ENCODE measurements at places on chromosomes 2 and 18. TPM values are rescaled to one million over a fixed set of nuclear protein-coding genes. Genes with fewer than 3 reads are reported as not detected.

DNA sequence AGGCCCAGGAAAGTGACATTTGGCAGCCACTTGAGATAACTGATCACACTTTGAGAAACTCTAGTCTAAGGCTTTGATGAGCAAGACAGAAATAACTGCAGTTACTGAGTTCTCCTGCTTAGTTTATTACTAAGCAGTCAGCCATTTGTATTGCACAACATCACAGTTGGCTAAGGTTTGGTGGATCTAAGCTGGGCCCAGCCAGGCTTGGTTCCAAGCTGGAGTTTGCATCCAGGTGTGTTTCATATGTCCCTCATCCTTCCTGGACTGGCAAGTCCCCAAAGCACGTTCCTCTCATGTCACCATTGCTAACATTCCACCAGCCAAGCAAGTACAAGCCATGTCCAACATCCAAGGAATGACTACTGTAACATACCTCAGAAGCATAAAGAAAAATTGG, 71.3 kb upstream of the ZNF532 start:
- DNase-seq, result peak; percentile 54

DNA sequence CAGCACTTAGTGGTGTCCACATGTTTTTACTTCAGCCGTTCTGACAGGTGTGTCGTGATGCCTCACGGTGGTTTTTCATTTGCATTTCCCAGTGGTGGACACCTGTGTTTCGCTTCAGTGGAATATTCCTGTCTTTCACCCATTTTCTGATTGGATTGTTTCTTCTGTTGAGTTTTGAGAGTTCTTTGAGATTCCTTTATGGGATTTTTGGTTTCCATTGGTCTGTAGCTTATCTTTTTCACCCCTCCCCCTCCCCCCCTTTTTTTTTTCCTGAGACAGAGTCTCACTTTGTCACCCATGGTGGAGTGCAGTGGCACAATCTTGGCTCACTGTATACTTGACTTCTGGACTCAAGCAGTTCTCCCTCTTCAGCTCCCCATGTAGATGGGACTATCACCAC, 8.0 kb downstream of the ANKRD23 start:
- DNase-seq, result no peak

- no peak for DNase-seq
Observed at GRCh38 chr18:50056185-50056584, 138.8 kb downstream of the MYO5B start.

DNA sequence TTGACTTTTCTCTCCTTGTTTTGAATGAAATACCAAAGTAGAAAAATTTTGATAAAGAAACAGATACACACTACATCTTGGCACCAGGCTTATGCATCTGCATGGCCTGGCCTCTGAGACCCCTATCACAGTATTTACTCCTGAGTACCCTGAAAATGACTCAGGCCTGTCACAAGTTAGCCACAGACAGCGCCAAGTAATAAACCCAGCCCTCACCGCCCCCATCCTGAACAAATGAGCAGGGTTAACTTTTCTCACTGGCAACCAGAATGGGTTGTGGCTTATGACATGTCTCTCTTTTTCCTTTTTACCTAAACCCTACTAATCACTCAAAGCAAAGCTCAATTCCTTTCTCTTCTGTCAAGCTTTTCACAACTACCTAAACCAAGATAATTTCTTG, 35.3 kb downstream of the SPRED2 start:
- DNase-seq, result no peak

DNA sequence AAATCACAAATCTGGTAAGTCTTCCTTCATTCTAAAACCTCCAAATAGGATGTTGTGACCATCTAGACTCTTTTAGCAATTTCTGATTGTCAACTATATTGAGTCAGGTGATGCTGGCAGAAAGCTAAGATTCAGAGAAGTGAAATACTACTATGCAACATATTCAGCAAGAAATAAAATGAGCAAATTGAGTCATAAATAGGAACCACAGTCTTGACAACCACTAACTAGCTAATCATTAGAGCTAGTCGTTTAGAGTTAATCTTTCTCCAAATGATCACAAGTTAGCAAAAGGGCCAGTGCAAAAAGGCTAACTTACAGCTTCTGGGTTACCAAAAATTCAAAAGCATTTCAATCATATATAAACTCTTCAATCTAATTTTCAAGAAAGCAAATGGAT, 54.5 kb downstream of the ROCK1 start:
- DNase-seq, result no peak

SETBP1 gene
- 3.4 TPM for total RNA-seq

MPP4 gene
- not detected for total RNA-seq

CLASP1 gene
- 67.1 TPM for total RNA-seq

KLHL14 gene
- 3.6 TPM for total RNA-seq

GRCh38 chr2:26739514-26739913, 24.6 kb upstream of the SLC35F6 start:
- no peak for DNase-seq

DNA sequence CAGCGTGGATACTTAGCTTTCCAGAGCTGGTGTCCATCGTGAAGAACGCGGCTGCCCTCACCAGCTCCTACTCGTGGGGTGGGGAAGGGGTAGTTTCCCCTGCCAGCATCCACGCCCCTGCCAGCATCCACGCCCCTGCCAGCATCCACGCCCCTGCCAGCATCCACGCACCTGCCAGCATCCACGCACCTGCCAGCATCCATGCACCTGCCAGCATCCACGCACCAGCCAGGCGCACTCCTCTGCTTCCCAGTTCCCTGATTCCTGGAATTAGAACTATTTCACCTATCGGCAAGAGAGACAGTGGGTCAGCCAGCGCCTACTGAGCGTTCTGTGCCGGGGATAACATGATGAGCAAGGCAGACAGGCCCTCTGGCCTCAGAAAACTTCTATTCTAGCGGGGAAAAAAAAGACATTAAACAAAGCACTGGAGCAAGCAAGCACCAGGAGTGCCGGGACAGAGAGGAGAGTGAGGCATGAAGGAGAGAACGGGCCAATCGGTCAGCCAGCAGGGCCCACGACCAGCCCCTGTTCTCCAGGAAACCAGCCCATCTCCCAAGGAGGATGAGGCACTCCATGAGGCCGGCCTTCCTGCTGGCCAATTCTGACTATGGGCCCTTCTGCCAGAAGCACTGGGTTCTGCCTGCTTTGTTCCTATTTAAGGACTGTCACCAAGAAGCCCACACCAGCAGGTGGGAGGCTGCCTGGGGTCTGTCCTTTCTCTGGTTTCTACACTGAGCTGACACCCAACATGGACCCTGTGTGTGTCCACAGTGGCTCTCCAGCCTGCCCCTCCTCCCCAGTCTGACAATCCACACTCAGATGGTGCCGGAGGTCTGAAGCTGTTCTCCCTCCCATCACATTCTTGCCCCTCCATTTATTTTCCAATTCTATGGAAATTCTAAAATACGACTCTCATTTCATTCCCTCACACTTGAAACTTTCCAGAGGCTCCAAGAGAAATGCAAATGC, 78.4 kb upstream of the SALL3 start:
- DNase-seq, result no peak

DNA sequence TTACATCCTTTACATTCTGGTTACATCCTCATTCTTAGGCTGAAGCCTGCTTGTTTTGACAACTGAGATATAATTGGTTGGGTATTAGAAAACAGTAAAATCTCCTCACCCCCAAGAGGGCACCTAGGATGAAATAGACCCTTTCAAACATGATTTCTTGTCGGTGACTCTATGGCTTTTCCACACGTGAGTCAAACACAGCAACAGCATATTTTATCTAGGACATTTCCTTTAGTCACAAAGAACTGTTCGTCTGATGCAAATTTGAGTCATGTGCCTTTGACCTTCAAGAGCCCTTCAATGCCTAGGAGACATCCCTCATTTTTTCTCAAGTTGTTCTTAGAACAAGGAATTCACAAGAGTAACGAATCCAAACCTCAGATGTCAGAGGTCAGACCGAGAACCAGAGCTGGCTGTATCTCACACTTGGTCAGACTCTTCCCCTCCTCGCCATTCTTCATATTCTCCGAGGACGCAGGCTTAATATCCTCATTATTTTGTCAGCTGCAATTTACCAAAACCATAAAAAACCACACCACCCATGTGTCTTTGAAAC, 60.5 kb upstream of the ALKAL2 start:
- DNase-seq, result no peak

DNA sequence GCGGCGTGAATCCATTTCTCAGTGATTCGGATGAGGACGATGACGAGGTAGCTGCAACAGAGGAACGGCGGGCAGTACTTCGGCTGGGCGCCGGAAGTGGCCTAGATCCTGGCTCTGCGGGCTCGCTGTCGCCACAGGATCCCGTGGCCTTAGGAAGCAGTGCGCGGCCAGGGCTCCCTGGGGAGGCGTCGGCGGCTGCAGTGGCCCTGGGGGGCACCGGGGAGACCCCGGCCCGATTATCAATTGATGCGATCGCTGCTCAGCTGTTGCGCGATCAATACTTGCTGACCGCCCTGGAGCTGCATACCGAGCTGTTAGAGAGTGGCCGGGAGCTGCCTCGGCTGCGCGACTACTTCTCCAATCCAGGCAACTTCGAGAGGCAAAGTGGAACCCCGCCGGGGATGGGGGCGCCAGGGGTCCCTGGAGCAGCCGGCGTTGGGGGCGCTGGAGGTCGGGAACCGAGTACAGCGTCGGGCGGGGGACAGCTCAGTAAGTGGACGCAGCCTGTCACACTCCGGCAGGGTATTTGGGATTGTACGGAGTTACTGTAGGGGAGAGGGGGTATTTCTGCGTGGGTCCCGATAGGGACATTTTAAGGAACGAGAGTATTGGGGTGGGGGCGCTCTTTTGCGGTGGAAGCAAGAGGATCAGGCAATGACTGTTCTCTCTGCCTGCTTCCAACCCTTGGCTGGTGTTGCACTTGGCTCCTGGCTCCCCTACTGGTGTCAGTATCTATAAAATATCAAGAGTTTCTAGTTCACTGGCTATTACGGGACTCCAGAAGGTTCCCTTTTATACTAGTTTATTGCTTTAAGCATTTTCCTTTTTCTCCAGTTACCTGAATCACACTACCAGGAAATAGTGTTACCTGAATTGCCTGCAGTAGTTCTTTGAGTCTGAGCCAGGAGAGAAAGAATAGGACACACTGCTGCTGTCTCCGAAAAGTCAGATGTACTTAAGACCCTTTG, 772 bp downstream of the RELCH start:
- DNase-seq, result no peak

GRCh38 chr18:22422909-22423548, 5.3 kb upstream of the CTAGE1 start:
- DNase-seq, result no peak

- no peak for DNase-seq
Observed at GRCh38 chr2:20543469-20544152, 96.7 kb downstream of the RHOB start.

All from kidney epithelial cell (primary cell).